ENCODE measurements at places on chromosomes 7 and 10.

DNA sequence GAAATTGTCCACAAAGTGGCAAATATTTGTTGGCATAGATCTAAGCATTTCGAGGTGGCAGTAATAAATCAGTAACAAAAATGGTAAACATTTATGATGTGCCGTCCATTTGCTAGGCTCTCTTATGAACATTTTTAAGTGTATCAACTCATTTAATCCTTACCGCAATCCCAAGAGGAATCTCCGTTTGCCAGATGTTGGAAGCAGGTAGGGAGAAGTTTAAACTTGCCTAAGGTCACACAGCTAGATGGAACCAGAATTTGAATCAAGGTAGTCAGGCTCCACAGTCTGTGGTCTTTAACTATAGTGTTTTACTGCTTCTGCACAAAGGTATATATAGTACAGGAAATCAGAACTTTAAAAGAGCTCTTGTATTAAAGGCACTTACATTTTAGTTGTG lies 2.6 kb downstream of the MKLN1 start:
- no peak for DNase-seq

- DNase-seq: no peak
Observed at GRCh38 chr7:45648671-45648995, 74.5 kb downstream of the ADCY1 start.

DNA sequence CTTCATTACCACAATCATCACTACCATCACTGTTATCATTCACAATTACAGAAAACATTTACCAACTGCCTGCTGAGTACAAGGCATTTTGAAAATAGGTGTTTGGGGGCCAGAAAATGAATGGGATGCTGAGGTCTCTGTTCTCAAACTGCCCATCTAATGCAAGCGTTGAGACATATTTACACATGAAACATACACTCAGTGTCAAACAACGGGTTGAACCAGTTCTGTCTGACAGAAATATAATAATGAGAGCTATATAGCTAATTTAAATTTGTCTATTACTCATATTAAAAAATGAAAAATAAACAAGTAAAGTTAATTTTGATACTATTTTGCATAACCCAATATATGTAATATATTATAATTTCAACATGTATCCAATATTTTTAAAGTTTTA lies 303.1 kb downstream of the KCNMA1 start:
- no peak for DNase-seq

GRCh38 chr7:95250571-95250970 lies 73.8 kb downstream of the PON1 start:
- DNase-seq: no peak

GRCh38 chr10:33106767-33107166 lies 148.7 kb upstream of the ITGB1 start:
- DNase-seq: no peak

DNA sequence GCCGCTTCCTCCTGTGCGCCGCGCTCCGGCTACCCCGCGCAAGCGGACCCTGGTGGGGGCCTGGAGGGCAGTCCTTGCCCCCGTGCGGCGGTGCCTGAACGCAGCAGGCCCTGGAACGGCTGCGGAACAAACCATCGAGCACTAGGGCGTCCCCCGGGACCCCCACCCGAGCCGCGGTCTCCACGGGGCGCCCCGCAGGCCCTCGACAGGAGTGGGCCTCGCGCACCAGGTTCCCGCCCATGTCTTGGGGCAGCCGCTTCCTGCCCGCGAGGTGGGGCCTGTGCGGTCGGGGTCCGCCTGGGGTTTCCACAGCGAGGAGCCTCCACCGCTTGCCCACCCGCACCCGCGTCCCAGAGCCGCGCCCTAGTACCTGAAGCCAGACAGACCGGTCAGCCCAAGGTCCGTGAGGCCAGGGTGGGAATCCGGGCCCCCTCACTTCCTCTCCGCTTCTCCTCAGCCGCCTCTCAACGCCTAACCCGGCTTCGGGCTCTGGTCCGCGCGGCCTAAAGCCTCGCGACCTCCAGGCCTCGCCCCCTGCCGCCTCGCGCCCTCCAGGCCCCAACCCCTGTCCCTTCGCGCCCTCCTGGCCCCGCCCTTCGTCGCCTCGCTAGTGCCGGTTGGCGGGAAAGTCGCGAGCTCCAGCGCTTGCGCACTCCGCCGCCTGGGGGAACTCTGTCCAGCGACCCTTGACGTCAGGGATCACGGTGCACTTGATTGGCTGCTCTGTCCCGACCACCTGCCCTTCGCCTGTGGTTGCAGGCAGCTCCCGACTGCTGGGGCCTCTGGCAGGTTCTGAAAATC lies 7.0 kb upstream of the GBX1 start:
- no peak for DNase-seq

- DNase-seq: no peak
Observed at GRCh38 chr10:107565014-107565413, 400.5 kb upstream of the SORCS1 start.

DNA sequence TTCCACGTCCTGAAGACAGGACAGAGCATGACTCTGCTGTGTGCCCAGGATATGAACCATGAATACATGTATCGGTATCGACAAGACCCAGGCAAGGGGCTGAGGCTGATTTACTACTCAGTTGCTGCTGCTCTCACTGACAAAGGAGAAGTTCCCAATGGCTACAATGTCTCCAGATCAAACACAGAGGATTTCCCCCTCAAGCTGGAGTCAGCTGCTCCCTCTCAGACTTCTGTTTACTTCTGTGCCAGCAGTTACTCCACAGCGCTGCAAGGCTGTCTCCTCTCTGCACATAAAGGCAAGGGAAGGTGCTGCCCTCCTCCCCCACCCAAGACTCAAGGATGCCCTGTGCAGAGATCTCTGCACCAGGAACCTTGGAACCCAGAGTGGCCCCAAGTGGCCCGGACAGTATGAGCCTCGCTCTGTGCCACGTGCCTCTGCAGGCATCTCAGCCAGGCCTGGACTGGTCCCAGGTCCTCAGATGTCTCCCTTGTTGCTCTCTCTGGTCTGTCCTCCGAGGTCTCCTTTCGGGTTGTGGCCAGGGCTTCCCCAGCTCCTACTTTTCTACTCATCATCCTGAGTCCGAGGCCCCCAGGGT lies 230.3 kb upstream of the PRSS58 start:
- DNase-seq: no peak

DNA sequence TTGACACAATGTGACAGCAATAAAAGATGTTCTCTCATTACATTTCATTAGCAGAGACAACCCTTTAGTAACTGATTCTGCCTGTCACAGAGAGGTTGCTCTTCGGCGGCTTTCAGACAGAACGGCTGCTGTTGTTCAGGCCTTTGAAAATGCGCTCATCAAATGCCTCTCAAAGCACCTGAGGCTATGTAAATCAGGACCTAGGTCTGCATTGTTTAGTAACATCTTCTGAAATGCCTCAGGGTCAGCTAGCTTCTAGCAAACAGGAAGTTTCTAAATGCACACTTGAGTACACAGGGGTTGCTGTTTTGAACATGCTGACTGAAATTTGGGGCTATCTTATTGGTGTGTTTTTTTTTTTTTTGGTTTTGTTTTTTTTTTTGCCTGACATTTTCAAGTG lies 143.3 kb upstream of the DKK1 start:
- DNase-seq: no peak

DNA sequence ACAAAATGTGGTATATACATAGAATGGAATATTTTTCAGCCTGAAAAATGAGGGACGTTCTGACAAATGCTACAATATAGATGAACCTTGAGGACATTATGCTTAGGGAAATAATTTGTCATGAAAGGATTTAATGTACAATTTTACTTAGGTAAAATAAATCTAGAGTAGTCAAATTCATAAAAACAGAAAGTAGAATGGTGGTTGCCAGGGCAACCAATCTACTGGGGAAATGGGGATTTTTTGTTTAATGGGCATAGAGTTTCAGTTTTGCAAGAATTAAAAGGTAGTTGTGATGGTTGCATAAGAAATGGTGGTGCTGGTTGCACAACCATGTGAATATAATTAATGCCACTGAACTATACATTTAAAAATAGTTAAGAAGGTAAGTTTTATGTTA lies 296.0 kb upstream of the SP4 start:
- no peak for DNase-seq

GRCh38 chr7:157347217-157347904 lies 10.6 kb downstream of the DNAJB6 start:
- peak; percentile 45 for DNase-seq

DNA sequence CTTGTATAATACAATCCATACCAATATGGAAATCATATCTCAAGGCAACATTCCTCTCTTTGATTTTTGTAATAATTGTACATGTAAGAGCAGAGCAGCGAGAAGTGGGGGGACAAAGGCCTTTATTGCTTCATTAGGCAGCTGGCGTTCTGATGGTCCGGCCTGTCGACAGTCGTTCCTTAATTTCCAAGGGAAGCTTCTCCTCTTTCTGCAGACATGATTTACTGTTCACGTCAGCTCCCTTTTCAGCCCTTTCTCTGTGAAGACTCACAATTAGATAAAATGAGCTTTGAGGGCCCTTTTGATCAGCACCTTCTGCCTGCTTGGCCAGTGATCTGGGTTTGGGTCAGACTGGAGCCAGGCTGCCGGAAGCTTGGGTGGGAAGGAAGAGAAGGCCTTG lies 65.6 kb upstream of the CTBP2 start:
- DNase-seq: no peak

GRCh38 chr10:3772361-3773171 lies 12.4 kb downstream of the KLF6 start:
- no peak for DNase-seq

DNA sequence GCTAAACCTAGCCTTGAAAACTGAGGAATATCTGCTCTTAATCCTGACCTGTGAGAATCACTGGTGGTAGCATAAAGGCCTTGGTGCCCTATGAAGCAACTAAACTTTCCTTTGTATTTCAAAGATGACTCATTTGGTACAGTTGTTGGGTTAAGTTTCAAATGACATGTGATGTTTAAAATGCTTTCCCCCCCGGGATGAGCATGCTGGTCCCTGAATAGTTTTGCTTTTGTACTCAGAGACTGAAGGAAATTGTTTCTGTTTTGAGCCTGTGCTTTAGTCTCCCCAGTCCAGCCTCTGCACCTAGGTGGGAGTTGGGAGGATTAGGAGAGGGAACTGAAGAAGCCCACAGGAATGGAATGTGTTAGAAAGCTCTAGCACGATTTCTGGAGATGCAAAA lies 258.9 kb upstream of the NPY start:
- no peak for DNase-seq

GRCh38 chr10:492836-493235 lies 196.6 kb downstream of the DIP2C start:
- DNase-seq: no peak

GRCh38 chr7:35646289-35647023 lies 48.5 kb downstream of the HERPUD2 start:
- no peak for DNase-seq

DNA sequence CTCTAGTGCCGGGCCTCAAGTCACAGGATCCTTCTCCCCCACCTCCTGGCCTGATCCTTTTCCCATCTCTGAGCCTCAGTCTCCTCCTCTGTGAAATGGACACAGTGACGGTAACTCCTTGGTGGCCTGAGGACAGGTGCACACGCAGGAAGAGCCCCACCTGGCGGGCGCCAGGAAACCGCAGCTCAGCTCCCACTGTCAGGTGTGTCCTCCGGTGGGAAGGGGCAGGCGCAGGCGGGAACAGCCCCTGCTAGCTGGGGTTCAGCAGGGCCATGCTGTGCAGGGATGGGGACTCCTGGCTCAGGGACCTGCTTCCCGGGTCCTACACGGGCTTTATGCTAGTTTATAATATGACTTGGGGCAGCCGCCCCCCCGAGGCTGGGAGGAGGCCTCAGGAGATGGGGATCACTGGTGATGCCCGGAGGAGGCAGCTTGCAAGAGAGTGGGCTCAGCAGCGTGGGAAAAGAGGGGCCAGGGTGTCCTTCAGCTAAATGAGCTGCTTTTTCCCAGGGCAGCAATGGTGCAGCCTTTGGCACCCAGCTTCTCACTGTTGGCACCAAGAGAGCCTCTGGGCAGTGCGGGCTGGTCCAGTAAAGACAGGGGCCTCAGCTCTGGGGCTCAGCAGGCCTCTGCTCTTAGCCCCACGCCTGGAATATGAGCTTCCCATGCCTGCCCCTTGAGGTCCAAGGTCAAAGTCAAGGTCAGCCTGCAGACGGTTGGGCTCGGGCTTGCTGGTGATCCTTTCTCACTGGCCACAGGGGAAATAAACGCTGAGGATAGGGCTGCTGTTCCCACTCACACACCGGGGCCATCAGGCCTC lies 68.0 kb upstream of the FAM20C start:
- no peak for DNase-seq

DNA sequence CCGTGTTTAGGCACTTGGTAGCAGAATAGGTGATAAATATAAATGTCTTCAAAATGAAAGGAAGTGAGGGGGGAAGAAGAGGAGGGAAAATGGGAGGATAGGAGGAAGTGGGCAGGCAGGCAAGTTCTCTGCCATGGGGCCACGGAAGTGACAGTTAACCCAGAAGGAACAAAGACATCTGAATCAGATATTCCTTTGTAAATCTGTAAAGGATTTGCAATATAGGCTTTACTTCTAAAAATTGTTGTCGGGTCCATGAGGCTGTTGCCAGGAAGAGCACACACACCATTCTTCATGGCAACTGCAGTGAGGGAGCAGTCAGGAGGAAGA lies 23.7 kb upstream of the RASSF4 start:
- DNase-seq: no peak

DNA sequence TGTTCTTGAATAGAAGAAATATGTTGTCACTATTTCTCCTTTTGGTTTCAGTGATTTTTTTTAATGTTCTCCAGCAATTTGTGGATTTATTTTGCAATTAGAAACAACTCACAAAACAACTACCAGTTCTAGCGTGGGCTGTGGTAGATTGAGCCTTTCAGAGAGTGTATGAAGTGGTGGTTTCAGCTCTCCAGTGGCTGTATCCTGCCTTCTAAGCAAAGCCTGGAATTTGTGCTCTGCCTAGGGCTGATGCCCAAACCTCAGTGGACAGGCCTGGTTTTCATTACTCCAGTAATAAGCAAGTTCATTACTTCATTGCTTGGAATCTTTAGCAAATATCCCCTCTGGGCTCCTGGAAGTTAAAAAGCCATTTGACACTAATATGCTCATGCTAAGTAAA lies 35.9 kb downstream of the APBB1IP start:
- no peak for DNase-seq

All from epithelial cell of proximal tubule (primary cell).